Stimulated activated effector memory CD8-positive, alpha-beta T cell treated with anti-CD3 and anti-CD28 coated beads, Interleukin-12 subunit alpha, Interleukin-12 subunit beta, amount 100 ng/mL, for 72 hours (primary cell): ENCODE measurements at places on chromosomes 7 and 10.

DNA sequence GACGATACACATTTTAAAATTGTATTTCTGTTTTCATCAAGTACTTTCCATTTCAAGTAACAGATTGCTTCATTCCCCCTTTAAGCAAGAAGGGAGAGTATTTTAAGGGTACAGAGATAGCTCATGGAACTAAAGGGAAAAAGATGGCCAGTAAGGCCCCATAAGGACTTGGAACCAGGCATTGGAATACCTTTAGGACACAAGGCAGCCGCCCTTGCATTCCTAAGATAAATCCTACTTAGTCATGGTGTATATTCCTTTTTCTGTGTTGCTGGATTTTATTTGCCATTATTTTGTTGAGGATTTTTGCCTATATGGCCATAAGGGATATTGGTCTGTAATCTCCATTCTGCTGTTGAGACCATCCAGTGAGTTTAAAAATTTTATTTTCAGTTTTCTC is 49.2 kb downstream of the BTRC start:
- DNase-seq, result no peak

DNA sequence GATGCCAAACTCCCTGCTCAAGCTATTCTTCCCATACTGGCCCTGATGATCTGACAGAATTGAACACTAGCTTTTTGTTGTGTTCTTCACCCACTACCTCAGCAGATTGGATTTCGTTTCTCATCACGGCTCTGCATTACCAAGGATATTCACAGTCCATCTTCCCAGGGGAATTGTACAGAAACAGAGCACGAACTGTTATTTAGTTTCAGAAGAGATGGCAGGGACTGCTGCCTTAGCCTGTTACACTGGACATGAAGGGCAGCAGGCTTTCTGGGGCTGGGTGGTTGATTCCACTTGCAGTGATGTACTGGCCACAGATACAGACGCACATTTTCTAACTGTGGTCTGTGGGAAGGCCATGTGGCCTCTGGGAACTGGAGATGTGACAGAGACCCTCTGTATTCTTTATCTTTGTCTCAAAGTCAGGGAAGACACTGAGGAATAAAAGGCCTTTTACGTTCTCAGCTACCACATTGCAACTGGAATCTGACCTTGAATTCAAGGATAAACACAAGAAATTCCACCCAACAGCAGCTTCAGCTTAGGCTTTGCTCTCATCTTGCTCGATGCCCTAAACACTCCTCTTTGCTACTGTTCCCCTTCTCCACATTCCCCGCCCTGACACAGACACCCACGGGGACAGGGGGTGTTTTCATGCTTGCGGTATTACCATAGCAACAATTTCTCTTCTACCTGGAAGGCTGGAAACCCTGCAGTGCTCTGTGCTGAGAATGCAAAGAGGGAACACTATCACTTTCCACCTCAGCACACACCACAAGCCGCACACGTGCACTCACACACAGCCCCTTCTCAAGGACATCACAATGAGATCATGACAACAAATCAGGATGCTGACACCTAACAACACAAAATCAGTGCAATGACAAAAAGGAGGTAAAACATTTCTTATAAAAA is 81.7 kb downstream of the RNF216 start:
- DNase-seq, result peak; percentile 71

DNA sequence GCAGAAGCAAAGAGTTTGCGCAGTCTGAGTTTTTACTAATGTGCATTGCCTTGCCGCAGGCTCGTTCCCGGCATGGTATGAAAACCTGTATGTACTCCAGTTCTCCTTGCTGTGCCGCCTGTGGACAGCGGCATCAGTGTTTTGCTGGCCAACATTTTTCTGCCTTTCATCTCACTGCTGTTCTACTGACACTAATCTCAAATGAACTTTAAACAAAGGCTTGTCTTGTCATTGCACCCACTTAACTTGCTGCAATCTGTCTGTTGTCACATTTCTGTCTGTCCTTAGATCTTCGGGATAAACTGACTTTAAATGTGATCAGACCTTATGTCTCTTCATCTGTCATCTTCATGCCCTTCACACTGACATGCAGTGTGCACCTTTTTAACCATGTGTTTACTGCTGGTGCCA is 71.7 kb upstream of the ZNRF2 start:
- DNase-seq, result no peak

GRCh38 chr10:44289125-44289524 is 95.8 kb downstream of the CXCL12 start:
- no peak for DNase-seq

GRCh38 chr7:94104301-94104700 is 100.1 kb upstream of the BET1 start:
- DNase-seq, result no peak

GRCh38 chr10:113135025-113135424 is 185.0 kb downstream of the TCF7L2 start:
- no peak for DNase-seq

- DNase-seq, result no peak
These were observed 75.5 kb upstream of the STARD3NL start for GRCh38 chr7:38102507-38102906.

- peak; percentile 27 for DNase-seq
These were observed 10.5 kb upstream of the TRIM24 start for GRCh38 chr7:138449580-138449979.

DNA sequence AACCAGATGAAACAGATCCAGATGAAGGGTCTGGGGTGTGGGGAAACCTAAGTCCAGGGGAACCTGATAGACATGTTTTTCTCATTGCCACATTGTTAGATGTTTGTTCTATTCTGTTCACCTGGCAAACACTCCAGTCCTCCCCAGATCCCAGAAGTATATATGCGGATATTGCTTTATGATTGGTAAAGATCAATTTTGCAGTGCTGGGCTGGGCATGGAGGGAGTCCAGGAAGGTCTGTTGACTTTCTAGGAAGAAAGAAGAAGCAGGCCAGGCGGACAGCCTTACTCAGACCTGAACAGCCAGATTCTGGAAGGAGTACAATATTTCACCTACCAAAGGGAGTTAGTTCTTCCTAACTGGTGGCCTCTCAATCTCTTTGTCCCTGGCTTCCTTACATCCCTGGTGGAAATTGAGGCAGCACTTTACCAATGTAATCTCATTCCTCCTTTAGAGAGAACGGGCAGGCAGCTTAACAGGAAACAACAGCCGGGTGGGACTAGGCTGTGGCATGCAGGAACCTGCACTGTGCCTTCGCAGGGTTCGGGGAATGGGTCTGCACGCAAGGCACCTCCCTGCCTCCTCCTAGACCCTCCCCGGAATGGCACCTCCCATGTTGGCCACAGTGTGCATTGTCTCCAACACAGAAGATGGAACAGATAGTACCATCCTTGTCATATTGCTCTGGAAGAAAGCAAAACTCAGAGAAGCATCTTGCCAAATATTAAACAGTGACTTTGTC is 930 bp downstream of the GIMAP6 start:
- peak; percentile 64 for DNase-seq

DNA sequence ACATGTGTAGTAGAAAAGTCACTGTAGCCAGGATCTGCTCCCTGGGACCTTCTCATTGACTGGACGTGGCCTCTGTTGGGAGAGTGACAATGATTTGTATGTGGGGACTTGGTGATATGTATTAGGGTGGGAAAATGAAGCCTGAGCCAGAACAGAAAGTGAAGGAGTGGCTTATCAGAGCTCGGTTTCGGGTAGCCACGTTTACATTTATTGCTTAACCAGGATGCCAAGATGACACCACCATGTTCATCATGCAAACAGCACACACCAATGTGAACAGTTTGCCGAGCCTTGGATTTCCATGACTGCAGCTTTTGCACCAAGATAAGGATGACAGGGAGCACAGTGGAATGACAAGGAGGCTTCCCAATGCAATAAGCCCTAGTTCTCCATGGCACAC is 112.8 kb upstream of the STK17A start:
- DNase-seq, result no peak

GRCh38 chr10:93225938-93226337 is 152.2 kb downstream of the CYP26A1 start:
- no peak for DNase-seq

GRCh38 chr7:153320681-153321080 is 561.1 kb downstream of the ACTR3B start:
- no peak for DNase-seq

GRCh38 chr7:16710651-16711050 is 42.9 kb upstream of the TSPAN13 start:
- no peak for DNase-seq

- DNase-seq, result no peak
These were observed 150.4 kb downstream of the TAX1BP1 start for GRCh38 chr7:27890205-27890849.

GRCh38 chr7:138164804-138165203 is 88.5 kb downstream of the AKR1D1 start:
- DNase-seq, result no peak
